ENCODE measurements at places on chromosomes 5 and 9.

DNA sequence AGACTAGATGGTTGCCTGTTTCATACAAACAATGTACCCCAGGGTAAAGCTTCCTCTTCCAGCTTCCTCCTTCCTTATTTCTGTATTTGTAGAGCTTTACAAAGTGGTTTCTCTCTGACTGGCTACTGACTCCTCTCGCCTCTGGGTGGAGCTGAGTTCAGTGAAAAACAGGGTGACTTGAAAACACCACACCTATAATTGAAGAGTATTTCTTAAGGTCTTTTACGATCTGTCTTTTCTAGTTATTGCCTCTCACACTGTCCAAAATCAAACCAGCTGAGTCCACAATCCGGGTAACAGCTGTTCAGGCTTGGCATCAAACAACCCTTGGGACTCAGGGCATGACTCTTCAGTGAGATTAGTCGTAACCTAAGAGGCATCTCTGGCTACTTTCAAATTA lies 200.4 kb downstream of the ARRDC3 start:
- no peak for DNase-seq

- DNase-seq = no peak
Observed at GRCh38 chr5:13625616-13626198, 318.8 kb downstream of the DNAH5 start.

DNA sequence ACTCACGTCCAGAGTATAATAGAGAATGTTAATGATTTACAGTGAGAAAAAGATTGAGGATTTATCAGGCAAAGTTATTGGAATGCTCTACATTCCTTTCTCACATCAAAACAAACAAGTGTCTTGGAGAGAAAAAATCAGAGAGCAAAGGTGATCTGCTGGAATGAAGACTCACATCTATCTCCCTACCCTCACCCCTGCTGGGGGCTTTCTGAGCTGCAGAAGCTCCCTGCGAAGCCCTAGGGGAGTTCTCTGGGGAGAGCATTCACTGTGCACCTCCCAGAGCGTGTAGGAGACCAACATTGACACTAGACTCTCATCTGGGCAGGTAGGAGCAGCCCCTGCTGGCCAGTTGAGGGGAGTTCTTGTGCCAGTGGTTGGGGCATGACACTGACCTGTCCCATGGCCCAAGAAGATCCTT lies 76.6 kb upstream of the ADAMTS16 start:
- DNase-seq = no peak

- no peak for DNase-seq
Observed at GRCh38 chr9:135949501-135950134, 11.6 kb downstream of the UBAC1 start.

DNA sequence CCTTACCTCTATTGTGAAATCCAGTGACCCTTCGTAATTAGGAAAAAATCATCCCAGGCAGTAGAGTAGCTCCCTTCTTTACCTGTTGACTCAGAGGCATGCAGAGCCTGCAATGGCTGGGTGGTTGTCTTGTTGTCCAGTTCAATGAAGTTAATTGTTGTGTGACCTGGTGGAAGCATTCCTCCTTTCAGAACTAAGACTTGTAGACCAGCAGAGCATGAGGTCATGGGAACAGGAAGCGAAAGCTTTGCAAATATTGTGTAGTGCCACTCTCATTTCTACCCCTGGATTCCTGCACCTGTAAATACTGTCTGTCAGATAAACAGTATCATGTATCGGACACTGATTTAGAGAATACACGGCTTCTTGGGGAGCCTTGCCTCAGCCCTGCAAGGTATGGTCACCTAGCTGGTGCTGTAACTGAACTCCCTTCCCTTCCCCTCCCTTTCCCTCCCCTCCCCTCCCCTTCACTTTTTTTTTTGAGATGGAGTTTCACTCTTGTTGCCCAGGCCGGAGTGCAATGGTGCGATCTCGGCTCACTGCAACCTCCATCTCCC lies 5.7 kb upstream of the PRXL2C start:
- DNase-seq = no peak

GRCh38 chr5:51388488-51389287 lies 5.4 kb downstream of the ISL1 start:
- no peak for DNase-seq
